Stimulated activated CD4-positive, alpha-beta T cell treated with anti-CD3 and anti-CD28 coated beads, Interleukin-1b, Interleukin-23, amount 100 ng/mL, for 48 hours (primary cell): ENCODE measurements at places on chromosomes 5 and 9.

DNA sequence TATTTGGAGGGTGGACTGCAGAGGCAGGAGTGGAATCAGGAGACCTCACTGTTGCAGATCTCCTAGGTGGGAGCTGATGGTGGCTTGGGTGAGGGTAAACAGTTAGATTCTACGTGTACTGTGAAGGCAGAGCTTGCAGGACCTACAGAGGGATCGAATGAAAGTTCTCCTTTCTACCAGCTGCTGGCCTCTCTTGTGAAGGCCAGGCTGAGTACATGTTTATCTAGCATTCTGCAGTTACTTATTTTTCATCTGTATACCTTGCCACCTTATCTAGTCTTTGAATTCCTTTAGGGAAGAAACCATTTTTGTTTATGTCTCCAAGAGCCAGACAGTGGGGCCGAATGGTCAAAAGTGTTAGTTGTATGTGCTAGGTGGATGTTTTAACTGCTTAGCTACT lies 57.6 kb downstream of the PTTG1 start:
- DNase-seq = no peak

- no peak for DNase-seq
Measured at GRCh38 chr9:33111631-33112030, 35.2 kb upstream of the SMU1 start.

GRCh38 chr5:22852807-22853660 lies at the start of gene CDH12:
CDH12 (minus strand) TSS chr5:22853344.
- DNase-seq = no peak

DNA sequence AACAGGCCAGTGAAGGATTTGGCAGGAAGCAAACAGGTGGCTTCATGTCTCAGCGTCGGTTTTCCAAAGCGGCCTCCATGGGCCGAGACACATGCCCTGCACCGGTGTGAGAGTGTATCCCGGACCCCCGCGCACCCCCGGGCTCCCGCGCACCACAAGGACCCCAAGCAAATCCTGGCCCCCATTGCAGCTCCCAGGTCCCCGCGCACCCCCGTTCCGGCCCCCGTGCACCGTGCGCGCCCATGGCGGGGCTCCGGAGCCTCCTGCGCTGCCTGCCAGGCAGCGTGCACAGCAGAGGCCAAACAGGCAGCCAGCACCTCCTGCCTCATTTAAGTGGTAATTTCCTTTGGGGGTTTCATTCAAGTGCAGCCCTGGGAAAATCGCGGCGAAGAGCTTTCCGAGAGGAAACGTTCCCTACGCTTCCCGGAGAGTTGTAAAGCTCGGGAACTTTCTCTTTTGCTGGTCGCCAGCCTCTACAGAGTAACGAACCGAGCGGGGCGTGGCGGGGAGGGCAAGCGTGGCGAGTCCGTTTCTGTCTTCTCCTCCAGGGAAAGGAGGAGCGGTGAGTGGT lies 145.5 kb upstream of the SLC24A2 start:
- DNase-seq = no peak

DNA sequence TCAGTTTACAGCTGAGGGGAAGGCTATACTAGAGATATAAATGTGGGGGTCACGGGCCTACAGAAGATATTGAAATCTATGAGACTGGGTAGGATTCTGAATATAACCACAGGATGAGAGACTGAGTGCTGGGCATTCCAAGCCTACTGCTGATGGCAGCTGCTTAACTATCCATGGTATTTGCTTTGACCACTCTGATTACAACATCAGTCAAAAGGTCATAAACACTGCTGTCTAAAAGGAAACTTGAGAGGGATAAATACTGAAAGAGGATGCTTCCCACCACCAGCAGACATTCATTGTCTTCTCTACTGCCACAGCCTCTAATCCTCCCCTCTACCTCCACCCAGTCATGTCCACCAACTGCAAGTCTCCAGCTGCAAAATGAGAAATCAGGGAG lies 3.8 kb downstream of the ZNF622 start:
- no peak for DNase-seq

- no peak for DNase-seq
Measured at GRCh38 chr5:958701-959571, 49.7 kb upstream of the NKD2 start.

GRCh38 chr5:68229416-68229815 lies 13.9 kb downstream of the PIK3R1 start:
- DNase-seq = no peak

DNA sequence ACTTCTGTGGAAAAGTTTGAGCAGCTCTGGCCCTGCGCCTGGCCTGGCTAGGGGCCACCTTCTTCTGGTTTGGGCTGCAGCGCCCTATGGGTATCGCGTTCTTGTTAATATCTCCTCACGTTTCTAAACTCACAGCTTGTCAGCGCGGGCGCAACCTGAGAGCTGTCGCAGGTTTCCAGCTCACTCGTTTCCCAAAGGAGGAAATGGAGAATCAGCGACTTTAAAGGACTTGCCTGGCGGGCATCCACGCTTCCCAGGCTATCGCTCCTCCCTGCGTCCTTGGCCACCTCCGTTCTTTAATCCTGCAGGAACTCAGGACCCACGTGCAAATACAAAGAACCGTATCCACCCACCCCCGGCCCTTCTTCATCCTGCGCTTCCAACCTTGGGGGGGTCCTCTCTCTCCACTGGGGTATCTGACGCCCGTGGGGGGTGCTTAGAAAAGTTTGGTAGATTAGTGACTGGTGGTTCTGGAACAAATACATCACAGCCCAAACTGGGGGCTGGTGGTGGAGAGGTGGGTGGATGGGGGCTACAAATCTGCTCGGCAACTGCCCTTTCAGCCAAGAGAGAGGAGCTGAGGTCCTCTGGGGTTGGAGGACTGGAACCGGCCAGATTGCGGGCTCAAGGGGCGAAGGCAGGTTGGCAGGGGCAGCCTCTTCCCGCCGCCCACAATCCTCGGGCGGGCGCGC lies 578 bp upstream of the PSAT1 start:
- DNase-seq = peak; percentile 20

DNA sequence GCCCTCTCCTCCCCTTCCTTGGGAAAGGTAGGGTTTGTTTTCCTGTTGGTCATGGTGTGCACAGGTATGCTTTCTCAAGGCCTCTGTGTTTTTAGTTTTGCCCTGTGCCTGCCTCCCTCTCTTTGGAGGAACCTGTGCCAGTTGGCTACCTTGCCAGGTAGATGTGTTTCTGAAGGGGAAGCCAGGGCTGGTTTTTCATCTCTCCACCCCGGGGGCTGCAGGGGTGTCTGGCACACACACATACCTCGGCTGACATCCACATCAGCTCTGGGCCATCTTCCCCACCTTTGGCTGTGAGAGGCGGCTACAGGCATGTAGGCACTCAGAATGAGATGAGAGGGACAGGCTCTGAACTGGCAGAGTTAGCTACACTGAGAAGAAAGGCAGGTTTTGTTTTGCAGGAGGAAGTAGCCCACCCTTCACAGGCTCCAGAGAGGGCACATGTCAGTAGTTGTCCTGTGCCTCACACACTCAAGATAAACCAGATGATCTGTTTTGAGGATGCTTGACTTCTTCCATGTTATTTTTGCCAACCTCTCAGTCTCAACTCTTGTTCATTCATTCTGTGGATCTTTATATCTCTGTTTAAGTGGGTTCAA lies 9.7 kb downstream of the RGMB start:
- no peak for DNase-seq

DNA sequence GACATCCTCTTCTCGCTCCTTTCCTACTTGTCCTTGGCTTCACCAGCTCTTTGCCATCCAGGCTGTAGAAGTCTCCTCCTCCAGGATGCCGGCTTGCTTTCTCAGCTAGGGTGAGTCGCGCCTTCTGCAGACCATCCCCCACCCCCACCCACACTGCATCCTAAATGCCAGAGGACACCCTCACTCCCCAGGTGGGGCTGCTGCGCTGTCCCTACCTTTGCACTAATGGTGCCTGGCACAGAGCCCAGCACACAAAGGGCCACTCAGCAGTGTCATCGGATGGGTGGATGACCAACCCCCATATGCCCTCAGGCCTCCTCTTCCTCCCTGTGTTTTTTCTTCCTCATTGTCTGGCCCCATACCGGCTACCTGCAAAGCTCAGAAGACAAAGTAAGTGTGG lies 14.8 kb downstream of the IL9 start:
- no peak for DNase-seq

- DNase-seq = peak; percentile 58
Measured at GRCh38 chr5:76849419-76850291, at the start of gene S100Z. S100Z (plus strand) TSS chr5:76850014; CDS start chr5:76875360, 25,346 bp downstream.

DNA sequence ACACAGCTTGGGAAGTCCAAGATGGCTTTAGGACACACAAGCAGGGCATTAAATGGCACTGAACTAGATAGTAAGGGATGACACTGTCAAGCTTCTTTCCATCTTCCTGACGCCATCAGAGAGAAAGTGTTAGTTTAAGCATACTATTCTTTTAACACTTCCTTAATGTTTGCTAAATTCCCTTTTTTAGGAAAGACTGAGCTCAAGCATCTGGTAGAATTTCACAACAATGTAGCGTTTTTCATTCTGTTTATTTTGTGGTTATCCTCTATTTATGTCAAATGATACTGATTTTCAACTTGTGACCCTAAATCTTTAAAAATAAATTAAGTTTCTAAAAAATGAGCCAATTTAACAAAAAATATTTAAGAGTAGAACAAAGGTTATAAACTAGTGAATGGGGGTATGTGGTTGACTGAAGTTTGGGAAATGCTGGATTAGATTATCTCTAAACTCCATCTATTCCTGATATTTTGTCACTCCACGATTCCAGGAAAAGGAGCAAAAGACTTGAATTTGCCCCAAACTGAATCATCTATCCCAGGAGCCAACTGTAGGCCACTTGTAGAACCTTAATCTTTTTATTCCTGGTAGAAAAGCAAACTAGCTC lies 147.4 kb upstream of the KLF9 start:
- DNase-seq = no peak

GRCh38 chr5:146002491-146002890 lies 66.1 kb downstream of the SH3RF2 start:
- no peak for DNase-seq

- DNase-seq = no peak
Measured at GRCh38 chr5:77518304-77518703, 26.2 kb upstream of the WDR41 start.

DNA sequence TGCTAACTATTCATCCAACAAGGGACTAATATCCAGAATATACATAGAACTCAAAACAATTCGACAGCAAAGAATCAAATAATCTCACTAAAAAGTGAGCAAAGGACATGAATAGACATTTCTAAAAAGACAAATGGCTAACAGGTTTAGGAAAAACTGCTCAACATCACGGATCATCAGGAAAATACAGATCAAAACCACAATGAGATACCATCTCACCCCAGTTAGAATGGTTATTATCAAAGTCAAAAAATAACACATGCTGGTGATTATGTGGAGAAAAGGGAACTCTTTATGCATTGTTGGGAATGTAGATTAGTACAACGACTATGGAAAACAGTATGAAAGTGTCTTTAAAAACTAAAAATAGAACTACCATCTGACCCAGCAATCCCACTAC lies 150.1 kb downstream of the DEPDC1B start:
- no peak for DNase-seq

- DNase-seq = peak; percentile 71
Measured at GRCh38 chr9:131728961-131729360, 10.9 kb downstream of the RAPGEF1 start.

- no peak for DNase-seq
Measured at GRCh38 chr5:175640106-175640775, 17.6 kb upstream of the HRH2 start.

DNA sequence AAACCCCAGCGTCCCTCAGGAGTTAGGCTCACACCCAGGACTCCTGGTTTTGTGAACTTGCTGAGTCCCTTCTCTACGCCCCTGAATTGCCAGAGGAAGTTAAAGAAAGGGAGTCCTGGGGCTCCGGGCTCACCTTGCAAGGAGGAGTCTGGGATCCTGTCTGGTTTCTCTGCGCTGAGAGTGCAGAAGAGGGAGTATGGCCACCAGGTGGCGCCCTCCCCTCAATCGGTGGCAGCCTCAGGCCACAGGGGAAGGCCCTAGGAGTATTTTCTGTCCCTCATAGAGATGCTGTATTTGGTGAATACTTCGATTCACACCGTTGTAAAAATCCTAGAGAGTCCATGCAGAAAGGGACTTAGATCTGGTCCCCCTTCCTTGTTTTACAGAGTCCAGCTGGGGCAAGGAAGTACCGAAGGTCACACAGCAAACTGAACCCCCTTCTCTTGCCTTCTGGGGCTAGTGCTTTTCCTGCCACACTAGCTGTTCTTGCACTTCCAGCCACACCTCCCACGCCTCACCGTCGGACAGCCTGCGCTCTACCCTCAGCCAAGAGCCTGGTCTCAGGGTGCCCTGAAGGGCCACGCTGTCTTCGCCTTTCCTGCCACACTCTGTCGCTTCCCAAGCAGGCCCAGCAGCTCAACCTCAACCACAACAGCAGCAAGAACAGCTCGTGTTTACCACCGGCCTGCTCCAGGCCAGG lies 10.2 kb downstream of the HAND1 start:
- DNase-seq = peak; percentile 74

- DNase-seq = no peak
Measured at GRCh38 chr5:79612667-79613198, 492 bp downstream of the TENT2 start.

GRCh38 chr9:131545786-131546335 lies 538 bp downstream of the PRRT1B start:
- DNase-seq = no peak

GRCh38 chr5:138472353-138472752 lies 7.1 kb downstream of the EGR1 start:
- no peak for DNase-seq

- no peak for DNase-seq
Measured at GRCh38 chr5:118616281-118616680, 372.1 kb downstream of the DTWD2 start.
